ENCODE measurements at places on chromosomes 5 and 9.

- no peak for DNase-seq
Observed at GRCh38 chr5:9439531-9440292, 106.2 kb downstream of the SEMA5A start.

DNA sequence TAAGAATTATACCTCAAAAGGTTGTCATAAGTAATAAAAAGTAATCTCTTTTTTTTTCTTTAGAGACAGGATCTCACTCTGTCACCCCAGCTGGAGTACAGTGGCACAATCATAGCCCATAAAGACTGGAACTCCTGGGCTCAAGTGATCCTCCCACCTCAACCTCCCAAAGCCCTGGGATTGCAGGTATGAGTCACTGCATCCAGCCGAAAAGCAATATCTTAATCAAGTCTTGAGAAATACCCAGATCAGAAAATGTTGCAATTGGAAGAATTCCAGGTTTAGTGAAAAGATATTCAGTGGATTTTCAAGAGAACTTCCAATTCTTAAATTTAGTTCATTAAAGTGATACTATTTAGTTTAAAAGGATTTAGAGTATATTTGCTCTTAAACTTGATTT, 40.9 kb upstream of the IDNK start:
- no peak for DNase-seq

- no peak for DNase-seq
Observed at GRCh38 chr9:7121055-7121454, 363.3 kb downstream of the KDM4C start.

DNA sequence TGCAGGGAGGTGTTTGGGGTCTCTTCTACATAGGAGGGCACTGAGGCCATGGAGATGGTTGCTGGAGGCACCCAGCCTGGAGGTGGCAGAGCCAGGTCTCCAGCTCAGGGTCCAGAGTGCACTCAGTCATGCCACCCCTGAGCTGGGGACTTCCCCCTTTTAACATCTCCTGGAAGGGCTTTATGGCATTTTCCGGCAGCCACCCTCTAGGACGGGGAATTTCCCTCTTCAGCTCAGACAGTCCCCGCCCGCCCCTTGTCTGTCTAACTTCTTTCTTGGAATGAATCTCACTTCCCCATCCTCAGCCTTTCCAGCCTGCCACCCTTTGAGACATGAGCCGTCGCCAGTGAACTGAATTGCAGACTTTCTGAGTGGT, 49.9 kb downstream of the COL15A1 start:
- peak; percentile 17 for DNase-seq

- no peak for DNase-seq
Observed at GRCh38 chr5:55638051-55638450, 74.1 kb downstream of the SLC38A9 start.

DNA sequence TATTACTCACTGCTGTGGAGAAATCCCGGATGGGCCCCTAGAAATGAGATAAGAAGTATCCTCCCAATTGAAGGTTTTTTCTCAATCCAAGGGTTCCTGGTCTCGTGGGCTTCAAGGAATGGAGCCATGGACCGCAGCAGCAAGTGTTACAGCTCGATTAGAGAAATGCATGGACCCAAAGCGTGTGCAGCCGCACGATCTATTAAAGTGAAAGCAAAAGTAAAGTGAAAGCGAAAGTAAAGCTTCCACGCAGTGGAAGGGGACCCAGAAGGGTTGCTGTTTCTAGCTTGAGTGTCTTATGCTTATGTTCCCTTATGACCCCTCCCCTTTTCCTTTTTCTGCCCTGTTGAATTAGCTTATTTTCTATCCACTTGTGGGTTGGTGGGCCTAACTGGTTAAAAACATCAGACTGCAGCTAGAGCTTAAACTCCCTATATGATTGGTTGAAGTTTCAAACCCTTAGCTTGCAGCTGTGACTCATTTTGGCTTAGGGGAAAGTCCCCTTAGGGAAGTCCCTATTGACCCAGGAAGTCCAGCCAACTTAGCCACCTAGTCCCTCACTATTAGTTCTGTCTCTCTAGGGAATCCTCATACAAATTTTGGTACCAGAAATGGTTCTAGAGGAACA, 1111.8 kb downstream of the TAF11L14 start:
- no peak for DNase-seq

DNA sequence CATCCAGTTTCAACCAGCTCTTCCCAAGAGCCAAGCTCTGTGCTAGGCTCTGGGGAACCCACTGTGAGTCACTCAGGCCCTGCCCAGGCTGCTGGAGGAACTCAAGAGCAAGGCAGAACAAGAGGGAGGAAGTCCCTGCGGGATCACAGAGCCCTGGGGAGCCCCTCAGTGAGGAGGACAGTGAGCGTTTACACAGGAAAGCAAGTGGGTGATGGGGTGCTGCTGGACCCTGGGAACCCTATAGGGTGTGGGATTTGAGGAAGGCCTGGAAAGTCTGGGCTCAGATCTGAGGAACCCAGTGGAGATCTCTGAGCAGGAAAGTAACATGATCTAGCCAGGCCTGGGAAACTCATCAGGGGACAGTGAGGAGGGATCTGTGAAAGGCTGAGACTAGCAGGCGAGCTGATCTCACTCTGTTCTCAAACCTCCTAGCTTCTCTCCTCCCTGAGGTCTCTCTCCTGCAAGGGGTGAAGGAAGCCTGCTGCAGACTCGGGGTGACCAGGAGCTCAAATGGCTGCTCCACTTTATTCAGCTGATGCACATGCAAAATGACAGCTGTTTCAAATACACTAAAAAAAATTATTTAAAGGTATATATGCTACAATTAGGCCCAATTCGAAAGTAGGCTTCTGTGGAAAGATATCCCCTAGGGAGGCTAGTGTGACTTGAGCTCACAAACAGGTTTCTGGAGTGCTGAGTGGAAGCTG, 70.0 kb downstream of the SHB start:
- no peak for DNase-seq

- no peak for DNase-seq
Observed at GRCh38 chr9:24912767-24913166, 367.1 kb upstream of the IZUMO3 start.

- DNase-seq, result no peak
Observed at GRCh38 chr5:89536020-89536419, 653.0 kb upstream of the MEF2C start.

- no peak for DNase-seq
Observed at GRCh38 chr5:64632251-64632650, 58.1 kb upstream of the SHISAL2B start.

GRCh38 chr9:134620751-134621557, 20.6 kb upstream of the COL5A1 start:
- no peak for DNase-seq

DNA sequence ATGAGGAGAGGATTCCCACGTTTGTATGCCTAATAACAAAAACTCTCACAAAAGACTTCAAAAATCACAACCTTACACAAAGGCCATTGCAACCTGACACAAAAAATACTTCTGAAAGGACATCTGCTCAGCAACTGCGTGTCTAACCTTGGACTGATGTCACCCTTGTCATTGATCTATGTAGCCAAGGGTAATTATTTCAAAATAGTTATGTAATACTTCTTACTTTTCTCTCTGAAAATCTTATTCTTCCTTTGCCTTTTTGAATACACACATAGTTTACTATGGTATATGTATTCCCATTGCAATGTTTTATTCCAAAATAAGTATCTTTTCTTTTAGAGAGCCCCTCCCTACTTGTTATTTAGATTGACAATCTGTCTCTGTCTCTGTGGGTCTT, 355.3 kb downstream of the MSX2 start:
- DNase-seq, result no peak

- DNase-seq, result no peak
Observed at GRCh38 chr9:36746415-36746814, 173.7 kb downstream of the MELK start.

GRCh38 chr5:140108093-140109017, 5.6 kb upstream of the PURA start:
- DNase-seq, result no peak

DNA sequence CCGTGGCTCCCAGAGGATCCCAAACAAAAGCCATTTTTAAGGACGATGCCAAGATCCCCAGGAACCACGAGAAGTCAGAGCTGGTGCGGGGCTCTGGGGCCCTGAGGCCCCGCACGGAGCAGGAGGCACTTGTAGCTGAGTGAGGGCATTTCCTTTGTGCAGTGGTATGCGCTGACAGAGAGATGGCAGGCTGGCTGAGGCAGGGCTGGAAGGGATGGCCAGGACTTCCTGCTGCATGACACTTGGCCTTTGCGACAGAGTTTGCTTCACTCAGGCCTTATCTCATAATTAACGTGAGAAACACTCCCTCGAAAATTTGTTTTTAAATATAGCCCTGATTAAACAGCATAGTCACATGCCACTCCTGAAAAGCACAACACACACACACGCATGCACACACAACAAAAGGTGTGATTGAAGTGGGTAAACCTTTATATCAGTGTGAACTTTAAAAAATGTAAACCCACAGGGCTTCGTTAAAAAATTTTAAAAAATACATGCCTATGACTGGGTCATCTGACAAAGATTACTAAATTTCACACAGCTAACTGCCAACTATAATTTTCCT, 536.6 kb downstream of the PDE4D start:
- DNase-seq, result no peak

- DNase-seq, result no peak
Observed at GRCh38 chr5:88675708-88676636, 207.0 kb downstream of the MEF2C start.

DNA sequence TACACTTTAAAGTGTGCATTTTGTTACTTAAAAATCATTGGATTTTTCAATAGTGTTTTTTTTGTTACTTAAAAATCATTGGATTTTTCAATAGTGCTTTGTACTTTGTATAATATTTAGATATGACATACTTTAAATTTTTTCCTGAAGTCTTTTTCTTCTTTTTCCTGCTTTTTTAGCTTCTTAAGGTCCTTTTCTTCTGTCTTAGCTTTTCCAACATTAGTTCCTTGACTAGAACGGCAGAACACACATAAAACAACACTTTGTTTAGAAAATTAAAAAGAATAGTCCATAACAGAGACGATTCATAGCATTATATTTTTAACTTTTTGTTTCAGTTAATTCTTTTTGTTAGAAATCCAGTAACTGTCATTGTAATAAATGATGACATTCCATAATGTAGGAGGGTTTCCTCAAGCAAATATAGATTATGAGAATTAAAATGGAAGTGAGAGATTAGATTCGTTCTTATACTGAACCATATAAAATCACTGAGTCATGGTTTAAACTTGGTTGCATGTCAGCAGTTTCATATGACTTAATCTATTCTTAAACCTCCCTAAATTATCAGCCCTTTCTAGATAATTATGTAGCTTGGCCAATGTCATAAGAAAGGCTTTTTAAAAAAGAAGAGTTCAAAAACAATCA, 45.3 kb upstream of the RICTOR start:
- DNase-seq, result no peak

DNA sequence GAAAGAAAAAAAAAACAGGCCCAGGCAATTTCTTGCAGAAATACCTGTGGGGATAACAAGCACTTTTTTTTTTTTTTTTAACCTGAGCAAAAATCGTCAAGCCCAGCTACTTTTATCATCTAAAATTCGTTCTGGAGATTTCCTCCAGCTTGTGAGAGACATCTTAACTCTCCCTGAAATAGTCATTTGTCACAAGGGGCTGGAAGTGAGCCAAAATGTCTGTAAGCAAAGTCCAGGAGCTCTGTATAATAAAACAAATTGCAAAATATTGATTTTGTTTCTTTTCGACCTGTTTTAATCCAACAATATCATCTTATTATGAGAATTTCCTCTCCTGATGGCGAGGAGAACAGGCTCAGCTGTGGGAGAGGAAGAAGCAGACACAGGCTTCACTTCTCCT, 168.4 kb downstream of the TTLL11 start:
- no peak for DNase-seq

DNA sequence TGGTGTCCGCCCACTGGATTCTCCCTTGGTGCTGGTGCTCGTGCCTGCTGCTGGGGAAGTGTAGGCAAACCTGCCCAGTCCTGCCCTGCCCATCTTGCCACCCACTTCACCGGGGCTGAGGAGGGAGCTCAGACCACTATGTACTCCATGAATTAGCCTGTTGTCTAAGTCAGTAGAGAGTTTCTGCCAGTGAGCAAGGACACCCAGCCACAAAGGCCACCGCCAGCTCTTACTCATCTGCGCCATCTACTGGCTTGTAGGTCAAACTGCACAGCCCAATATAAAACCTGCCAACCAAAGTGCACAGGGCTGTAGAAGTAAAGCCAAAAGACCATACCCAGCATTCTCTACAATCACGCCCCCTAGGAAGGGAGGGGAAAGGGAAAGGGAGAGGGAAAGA, 102.3 kb downstream of the GLIS3 start:
- no peak for DNase-seq

- no peak for DNase-seq
Observed at GRCh38 chr9:109912726-109913460, 132.9 kb downstream of the PALM2AKAP2 start.

- DNase-seq, result no peak
Observed at GRCh38 chr9:105975886-105976645, 281.7 kb downstream of the TMEM38B start.

Data from stimulated activated CD4-positive, alpha-beta T cell treated with anti-CD3 and anti-CD28 coated beads, Interleukin-15, amount 100 ng/mL, for 48 hours (primary cell).